ENCODE measurements at places on chromosomes 6 and 20.
A peak's percentile ranks its signal among the peaks of the same experiment; 100 is the strongest.

DNA sequence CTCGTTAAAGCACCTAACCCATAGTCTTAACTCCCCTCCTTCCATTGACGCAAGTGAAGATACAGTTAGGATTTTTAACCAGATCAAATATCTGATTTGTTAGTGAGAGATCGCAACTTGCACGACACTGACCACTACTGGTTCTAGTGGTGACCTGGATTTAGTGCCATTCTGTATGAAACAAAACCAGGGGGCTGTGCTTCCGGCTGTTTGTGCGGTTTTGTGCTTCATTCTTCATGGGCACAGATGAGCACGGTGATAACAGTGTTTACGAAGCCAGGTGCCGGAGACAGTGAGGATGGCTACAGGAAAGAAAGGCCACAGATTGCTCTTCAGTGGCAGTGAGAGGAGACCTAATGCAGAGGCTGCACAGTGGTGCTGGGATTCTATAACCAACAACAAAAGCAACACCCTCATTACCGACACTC lies 75.5 kb downstream of the NOL4L start:
- DNase-seq: no peak

DNA sequence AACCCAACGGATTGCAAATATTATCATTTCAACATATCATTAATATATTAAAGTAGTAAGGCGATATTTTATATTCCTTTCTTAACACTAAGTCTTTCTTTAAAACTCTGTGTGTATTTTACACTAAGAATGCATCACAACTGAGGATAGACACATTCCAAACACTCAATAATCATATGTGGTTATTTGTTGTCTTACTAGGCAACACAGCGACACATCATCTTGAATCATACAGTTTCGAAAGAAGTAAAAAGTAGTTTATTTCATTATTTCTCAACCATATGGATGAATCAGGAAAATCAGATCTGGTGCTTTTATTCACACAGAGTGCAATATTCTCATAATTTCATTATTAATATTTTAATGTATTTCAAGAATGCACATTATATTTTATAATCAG lies 662.4 kb downstream of the EPHA7 start:
- no peak for DNase-seq

GRCh38 chr6:111015389-111016124 lies 33.7 kb downstream of the RPF2 start:
- DNase-seq: no peak

DNA sequence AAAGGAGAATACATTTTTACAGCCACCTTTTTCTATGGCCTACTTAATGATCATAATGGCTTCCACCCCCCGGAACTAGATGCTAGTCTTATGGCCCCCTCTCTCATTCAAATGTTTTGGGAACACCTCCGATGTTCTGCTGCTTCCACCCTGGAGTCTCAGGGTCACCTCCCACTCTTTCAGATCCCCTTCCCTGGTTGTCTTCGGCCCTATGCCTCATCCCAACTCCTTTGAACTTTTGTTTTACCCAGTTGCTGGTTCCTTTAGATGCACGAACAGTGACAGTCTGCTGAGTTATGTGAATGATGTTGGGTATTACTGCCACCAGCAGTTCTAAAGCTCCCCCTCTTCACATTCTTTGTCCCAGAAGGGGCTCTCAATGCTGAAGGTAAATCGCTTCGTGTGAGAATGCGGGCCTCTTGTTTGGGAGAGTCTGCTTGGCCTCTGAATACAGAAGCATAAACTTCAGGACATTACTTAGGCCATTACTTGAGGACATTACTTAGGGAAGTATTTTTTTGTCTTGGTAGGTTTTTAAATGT lies 309.1 kb downstream of the SOX4 start:
- DNase-seq: no peak

DNA sequence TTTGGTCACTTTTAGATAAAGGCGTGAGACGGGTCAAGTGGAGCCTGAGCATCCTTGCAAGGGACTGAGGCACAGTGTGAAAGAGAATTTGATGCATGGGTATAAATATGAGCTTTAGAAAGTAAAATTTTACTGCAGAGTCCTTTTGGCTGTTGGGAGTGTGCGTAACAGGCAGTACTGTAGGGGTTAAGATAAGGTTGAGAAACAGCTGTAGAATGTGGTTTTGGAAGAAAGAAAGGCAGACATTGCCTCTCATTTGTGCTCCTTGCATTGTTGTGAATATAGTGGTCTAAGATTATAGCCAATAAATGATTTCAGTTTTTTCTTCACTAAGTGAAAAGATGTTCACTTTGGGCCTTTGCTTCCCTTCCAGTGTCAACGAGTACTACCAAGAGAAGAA lies 73.0 kb downstream of the RREB1 start:
- DNase-seq: no peak

DNA sequence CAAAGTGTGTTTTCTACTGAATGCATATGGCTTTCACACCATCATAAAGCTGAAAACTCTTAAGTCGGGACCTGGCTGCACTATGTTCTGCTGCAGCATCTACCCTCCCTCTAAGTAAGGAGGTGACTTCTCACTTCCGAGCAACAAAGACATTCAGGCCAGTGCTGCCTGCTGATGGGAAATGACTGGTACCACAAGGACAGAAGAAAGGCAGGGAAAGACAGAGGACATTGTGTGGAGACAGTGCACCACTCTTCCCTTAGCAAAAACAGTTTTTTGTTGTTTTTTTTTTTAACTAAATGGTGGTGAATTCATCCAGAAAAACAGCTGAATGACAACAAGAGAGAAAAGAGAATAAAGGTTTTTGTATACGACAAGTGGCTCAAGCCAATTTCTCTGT lies 81.5 kb downstream of the MAP7 start:
- no peak for DNase-seq

GRCh38 chr6:41757931-41758640 lies 10.9 kb upstream of the PGC start:
- DNase-seq: no peak

DNA sequence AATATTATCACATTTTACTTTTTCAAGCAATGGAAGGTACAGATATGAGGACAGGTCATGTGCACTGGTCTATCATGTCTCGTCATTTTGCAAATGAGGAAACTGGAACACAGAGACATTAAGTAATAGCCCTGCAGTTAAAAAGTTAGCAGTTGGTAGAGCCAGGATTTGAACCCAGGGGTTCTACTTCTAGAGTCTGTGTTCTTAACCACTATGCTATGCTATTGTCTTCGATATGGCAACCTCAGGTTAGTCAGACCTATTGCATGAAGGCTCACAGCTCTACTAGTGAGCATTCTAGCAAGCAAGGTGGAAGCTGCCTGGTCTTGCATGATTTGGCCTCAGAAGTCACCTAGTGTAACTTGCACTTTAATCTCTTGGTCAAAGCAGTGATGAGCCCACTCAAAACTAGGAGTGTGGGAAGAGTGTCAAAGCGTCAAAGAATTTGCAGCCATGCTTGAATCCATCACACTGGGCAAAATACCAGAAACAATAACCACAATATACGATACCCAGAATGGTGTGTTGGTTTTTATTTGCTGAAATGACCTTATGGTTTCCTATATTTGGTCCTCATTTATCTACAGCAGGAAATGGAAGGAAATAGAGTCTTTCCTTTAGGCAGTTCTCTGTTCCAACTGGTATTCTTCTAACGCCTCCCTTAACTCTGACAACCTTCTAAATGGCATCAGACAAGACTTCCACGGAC lies 20.4 kb upstream of the BMP2 start:
- DNase-seq: no peak

DNA sequence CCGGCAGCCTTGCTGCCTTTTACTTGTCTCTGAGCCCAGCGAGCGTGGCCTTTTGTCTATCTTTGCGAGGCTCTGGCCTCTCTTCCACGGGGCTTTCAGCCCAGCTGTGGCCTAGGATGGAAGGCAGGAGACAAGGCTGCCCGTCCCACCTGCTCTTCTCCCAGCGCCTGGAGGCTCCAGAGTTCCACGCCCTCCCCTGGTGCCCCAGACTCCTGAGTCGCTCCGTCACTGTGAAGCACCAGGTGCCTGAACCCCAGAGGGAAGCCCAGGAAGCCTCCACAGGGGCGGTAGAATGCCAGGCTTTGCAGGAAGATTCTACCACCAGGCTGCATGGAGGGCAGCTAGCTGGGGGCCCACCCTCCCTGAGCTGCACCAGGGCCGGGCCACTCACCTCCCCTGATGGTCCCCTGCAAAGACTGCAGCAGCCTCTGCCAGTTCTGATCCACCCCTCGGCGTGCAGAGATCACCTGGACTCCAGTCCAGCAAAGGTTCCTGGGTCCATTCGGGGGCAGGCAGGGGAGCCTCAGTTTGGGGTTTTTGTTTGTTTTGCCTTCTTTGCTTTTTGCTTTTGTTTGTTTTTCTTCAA lies 384.6 kb downstream of the CDH4 start:
- DNase-seq: no peak

DNA sequence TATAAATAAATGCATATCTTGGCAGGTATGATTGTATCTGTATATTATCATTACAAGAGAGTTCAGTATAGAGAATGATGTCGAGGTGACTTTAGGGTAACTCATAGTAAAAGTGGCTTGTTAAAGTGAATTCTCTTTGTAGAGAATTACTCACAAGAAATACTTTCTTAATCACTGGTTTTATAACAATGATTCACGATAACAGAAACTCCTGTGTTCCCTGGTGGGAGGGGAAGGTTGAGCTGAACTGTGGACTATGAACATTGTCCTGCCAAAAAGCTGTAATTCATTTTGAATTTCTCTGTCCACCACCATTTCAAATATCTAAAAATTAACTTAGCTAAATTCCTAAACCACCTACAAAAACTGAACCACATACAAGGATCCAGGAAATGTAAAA lies 7.7 kb downstream of the TPMT start:
- DNase-seq: no peak

- DNase-seq: no peak
Observed at GRCh38 chr6:27837625-27838057, 74.6 kb downstream of the OR2B2 start.

DNA sequence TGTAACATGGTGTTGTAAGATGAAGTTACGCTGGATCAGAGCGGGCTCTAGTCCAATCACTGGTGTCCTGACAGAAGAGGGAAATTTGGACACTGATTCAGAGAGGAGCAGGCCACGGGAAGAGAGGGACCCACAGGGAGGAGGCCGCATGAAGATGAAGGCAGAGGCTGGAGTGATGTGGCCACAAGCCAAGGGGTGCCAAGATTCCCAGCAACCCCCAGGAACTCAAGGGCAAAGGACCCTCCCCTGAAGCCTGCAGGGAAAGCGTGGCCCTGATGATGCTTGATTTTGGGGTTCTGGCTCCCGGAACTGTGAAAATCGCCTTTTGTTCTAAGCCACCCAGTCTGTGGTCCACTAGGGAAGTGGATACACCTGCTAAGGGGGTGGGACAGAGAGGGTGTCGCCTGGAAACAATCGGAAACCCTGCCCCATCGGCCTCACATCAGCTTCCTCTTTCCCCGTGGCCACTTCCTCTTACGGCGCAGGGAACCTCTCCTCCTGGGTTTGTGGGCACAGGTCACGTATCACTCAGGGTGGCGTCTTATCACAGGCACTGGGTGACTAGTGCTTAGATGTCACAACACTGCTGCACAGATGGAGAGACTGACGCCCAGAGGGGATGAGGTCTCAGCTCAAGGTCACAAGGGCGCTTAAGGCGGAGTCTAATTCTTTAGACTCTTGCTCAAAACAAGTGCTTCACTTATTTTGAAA lies 58.0 kb downstream of the SULF2 start:
- DNase-seq: peak; percentile 12

- no peak for DNase-seq
Observed at GRCh38 chr20:48616481-48616880, 211.3 kb downstream of the PREX1 start.
